ENCODE measurements at places on chromosomes 4 and X.

- no peak for DNase-seq
Measured at GRCh38 chr4:133585323-133585722, 436.2 kb downstream of the PCDH10 start.

GRCh38 chr4:119728692-119729593 lies 100.3 kb upstream of the PDE5A start:
- DNase-seq, result no peak

- DNase-seq, result no peak
Measured at GRCh38 chr4:24774452-24774851, 20.9 kb upstream of the SOD3 start.

GRCh38 chr4:11548597-11549082 lies 119.9 kb upstream of the HS3ST1 start:
- no peak for DNase-seq

- DNase-seq, result no peak
Measured at GRCh38 chr4:5964030-5964429, 54.2 kb downstream of the C4orf50 start.

DNA sequence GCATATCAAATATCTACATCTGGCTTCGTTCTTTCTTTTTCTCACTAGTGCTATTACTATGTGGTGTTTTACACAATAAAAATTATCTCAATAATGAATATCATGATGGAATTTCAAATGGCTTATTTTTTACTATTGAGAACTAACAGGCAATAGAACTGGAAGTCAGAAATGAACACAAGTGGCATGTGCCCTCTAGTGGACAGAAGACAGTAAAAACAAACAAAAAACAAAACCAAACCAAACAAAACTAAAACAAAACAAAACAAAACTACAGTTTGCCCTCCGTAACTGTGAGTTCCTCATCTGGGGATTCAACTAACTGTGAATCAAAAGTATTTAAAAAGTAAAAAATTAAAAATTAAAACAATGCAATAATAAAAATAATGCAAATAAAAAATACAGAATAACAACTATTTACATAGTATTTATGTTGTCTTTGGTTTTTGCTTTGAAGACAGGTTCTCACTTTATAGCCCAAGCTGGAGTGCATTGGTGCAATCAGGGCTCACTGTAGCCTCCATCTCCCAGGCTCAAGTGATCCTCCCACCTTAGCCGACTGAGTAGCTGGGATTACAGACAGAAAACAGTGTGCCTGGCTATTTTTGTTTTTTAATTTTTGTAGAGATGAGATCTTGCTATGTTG lies 195.6 kb upstream of the TACR3 start:
- no peak for DNase-seq

- no peak for DNase-seq
Measured at GRCh38 chr4:24144381-24144780, 254.5 kb upstream of the PPARGC1A start.

DNA sequence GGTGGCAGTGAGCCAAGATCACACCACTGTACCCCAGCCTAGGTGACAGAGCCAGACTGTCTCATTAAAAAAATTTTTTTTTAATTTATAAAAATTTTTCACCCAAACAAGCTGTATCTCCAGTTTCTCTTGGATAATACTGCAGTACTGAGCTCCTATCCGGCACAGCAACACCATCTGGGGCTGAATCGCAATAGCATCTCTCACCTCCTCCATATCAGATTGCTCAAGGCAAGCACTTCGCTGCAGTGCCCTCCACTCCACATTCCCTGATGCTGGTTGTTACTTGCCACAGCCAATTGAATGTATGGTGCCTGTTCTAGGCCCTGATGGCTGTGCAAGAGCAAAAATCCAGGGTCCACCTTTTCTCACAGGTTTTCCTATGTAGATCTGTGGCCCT lies 69.3 kb upstream of the FAM241A start:
- no peak for DNase-seq

GRCh38 chr4:183391204-183391603 lies 53.2 kb upstream of the CDKN2AIP start:
- DNase-seq, result no peak

DNA sequence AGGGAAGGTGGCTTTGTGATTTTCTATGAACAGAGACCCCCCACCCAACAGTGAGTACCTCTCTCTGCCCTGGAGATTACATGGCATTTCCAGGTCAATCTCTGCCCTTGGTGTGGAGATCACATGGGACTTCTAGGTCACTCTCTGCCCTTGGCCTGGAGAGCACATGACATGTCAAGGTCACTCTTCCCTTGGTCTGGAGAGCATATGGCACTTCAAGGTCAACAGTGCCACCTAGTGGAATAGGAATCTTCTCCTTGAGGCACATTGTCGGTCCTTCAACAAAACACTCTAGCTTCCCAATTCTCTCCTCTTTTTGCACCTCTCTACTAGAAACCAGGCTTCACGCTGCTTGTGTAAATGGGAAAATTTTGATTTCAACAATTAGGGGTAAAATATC lies 66.2 kb upstream of the TACR3 start:
- peak; percentile 5 for DNase-seq

DNA sequence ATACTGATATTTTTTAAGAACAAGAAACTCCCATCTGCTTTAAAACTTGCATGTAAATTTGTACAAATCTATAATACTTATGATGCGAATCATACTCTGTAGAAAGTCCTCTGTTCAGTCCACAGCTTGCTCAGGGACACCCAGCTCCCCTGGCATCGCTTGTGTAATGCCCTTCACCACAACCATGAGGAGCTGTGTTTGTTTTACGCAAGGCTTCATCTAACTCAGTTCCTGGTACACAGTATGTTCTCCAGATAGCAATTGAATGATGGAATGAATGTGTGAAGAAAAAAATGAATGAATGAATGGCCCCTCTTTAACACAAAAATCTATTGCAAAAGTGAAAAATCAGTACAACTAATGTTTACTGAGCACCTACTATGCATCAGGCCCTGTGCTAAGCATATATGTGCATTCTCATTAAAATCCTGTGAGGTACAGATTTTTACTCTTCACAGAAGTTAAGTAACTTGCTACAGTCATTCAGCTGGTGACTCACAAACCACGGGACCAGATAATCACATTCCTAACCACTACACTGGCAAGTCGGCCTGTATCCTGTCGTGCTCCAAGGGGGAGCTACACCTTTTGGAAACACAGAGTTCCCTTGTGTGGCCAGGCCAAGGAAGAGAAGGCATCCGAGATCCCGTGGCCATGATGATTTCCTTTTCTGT lies 58.7 kb upstream of the KDR start:
- DNase-seq, result peak; percentile 88

DNA sequence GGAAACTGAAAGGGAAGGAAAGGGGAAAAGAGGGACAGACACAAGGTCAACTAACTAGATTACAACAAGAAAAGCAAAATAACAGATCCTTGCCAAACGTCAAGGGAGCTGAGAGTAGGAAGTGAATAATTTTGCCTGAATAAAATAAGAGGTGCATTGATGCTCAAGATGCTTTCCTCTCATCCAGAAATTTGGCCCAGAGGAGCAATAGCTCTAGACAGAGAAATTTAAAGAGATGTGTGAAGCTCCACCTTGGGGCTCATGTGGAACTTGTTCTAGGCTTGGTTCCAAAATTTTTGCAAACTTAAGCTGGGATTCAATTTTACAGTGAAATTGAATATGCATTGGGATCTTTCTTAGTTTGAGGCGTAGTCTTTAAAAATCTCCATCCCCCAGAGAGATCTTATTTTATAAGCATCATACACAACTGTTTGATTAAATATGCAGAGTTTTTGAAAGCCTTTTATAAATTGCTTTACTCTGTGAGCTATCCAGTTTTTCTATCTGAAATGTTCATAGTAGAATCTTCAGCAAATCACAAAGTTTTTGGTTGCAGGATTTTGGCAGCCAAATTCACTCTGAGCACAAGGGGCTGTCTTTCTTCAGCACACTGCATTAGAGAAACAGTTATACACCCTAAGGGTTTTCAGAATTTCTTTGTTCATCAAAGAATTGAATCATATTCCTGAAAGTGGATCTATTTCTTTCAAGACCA lies 1159.5 kb downstream of the ADGRL3 start:
- no peak for DNase-seq

DNA sequence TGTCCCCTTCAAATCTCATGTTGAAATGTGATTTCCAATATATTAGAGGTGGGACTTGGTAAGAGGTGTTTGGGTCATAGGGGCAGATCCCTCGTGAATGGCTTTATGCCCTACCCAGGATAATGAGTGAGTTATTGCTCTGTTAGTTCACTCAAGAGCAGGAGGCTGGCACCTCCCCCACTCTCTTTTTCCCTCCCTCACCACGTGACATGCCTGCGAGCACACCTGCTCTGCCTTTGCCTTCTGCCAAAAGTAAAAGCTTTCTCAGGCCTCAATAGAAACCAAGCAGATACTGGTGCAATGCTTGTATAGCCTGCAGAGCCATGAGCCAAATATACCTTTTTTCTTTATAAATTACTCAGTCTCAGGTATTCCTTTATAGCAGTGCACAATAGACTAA lies 286.3 kb upstream of the UGT8 start:
- DNase-seq, result no peak

DNA sequence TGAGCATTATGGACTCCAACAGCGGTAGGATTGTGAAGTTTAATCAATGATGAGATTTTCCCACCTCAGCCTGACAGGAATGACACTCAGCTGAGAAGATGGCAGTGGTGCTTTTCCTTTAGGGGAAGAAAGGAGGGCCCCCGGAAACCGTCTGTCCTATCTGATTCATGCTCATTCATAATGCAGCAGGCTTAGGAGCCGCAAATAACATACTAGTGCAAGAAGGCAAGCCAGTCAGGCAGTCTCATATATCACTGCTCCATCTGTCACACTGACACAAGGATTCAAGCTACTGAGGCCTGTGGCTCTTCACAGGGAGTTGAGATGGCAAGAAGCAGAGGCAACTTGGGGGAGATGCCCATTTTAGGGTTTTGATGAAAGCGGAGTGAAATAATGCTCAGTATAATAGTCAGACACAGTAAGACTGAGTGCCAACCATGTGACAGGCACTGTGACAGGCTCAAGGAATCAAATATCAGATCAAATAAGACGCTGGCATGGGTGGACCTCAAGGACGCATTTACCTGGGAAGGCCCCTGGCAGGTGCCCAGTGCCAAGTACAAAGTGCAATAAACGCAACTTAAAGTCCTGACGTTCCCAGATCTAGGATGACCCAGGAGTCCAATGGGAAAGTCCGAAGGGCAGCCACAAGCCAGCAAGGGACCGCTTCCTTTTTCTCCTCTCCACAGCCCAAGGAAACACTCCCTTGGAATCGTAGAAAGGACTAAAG lies 63.4 kb downstream of the FHDC1 start:
- DNase-seq, result no peak

- no peak for DNase-seq
Measured at GRCh38 chrX:23656684-23657083, 10.6 kb upstream of the PRDX4 start.

GRCh38 chr4:71974681-71975080 lies 57.1 kb upstream of the NPFFR2 start:
- DNase-seq, result peak; percentile 49

DNA sequence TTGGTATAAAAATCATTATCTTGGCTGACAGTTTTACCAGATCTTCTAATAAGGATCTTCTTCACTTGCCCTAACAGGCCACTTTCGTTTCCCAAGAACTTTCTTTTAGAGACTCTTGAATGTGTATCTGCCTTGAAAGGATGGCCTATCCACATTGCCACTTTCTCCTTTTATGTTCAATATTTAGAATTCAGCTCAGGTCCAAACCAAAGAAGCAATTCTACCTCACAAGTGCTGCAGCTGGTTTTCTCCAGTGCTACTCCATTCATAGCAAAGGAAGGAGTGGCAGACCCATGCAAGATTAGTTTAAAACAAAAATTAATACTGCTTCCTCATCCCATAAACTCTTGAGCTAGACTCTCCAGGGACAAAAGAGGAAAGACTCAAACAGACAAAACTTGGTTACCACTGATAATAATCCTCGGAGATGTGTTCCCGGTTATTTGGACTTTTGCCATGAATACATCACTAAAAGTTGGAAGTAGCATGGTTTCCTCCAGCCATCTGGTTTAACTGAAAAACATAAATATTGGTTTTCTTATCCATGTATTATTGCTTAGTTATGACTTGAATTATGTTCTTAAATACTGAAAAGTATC lies 401.8 kb downstream of the PABPC4L start:
- DNase-seq, result no peak

DNA sequence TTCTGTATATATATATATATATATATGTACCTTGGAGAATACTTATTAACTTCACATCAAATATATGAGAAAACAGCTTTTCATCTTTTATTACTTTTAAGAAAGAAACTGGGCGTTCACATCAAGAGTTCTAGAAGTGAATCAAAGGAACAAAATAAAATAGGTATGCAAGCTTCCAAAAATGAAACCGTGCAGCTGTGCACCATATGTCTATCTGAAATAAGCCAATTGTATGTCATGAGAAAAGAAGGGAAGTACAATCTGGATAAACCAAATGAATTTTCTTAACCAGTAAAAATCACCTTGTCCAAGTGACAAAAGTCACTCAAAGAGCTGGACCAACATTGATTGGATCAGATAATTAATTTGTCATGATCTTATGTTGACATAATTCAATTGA lies 405.4 kb upstream of the TECRL start:
- DNase-seq, result no peak

- no peak for DNase-seq
Measured at GRCh38 chr4:93103042-93103441, 725.5 kb upstream of the ATOH1 start.

DNA sequence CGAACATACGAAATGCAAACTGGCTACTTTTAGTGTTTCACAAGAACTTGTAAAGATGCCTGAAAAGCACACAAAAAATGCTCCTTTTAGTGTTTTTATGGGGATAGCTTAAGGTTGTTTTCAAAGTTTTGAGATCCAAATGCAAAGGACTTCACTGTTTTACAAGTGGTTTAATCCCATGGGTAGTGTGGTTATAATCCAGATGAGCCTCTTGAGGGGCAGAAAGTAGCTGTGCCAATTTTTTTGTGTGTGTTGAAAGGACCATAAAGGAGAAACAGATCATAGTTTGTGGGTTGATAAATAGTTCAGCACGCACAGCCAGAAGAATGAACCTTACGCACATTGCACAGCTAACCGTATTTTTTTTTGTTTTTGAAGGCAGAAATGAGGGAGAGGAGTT lies 126.9 kb upstream of the GIMD1 start:
- DNase-seq, result no peak

DNA sequence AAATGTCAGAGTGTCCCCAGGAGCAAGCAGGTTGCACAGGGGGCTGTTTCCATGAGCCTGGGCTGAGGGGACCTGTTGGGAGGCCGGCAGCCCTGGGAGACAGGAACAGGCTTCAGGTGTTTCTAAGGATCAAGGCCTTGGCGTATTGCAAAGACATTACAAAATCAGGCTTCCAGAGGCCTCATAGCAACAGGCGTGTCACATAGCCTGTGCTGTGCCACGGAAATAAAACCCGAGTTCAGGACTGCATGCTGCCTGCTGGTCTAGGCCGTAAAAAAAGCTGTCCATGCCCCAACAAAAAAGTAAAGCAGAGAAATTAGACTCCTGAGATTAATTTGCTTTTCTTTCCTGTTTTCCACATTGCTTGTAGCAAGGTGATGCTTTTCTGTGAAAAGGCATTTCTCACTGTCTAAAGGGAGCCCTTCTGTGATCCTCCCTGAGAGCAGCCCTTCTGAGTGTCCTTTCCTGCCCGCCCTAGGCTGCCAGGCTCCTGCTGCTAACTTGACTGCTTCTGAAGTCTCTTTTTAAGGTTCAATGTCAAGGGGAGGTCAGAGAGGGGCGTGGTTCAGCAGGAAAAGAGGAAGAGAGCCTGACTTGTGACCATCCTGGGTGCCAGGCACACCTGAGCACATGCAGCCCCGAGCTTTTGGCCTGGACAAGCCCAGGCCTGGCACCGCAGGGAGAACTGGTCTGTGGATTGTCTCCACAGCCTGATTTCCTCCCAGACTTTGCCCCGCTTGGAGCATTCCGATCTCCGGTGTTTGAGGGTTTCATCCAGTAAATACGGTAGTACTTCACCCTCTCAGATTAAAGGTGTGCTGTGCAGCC lies 21.3 kb downstream of the SHROOM2 start:
- DNase-seq, result no peak

Measured in HS-27A (cell line).